ENCODE measurements at places on chromosomes 5 and 9.

- DNase-seq, result no peak
These were observed 202.4 kb downstream of the TTLL11 start for GRCh38 chr9:121890746-121891145.

GRCh38 chr9:88458716-88459465, 70.6 kb downstream of the SPIN1 start:
- no peak for DNase-seq

GRCh38 chr5:125286271-125286670, 539.8 kb upstream of the ZNF608 start:
- DNase-seq, result no peak

GRCh38 chr9:11779971-11780370, 913.2 kb upstream of the TYRP1 start:
- DNase-seq, result no peak

DNA sequence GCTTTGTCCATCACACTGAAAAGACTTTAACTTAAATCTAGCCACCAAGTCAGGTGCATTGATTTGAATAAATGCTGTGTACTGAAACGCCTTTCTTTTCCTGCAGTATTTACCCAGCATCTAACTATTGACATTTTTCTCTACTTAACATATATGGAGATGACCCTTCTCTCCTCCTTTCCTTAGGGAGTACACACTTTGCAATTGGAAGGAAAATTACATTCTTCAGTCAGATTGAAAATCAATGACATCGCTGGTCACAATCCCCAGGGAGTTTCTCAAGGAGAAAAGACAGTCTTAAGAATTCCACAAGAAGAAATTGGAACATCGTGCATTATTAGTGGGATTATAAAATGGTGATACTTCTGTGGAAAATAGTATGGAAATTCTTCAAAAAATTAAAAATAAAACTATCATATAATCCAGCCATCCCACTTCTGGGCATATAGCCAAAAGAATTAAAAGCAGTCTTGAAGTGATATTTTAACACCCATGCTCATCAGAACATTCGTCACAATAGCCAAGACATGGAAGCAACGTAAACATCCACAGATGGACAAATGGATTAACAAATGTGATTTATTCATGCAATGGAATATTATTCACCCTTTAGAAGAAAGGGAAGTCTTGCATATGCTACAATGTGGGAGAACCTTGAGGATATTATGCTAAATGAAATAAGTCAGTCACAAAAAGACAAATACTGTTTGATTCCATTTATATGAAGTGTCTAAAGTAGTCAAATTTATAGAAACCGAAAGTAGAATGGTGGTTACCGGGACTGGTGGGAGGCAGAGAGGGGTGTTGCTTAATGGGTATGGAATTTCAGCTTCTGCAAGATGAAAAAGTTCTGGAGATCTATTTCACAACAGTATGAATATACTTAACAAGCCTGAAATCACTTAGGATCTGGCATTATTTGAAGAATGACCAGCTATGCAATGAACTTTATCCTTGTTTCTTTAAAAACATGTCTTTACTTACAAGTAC, 14.3 kb upstream of the FREM1 start:
- no peak for DNase-seq

DNA sequence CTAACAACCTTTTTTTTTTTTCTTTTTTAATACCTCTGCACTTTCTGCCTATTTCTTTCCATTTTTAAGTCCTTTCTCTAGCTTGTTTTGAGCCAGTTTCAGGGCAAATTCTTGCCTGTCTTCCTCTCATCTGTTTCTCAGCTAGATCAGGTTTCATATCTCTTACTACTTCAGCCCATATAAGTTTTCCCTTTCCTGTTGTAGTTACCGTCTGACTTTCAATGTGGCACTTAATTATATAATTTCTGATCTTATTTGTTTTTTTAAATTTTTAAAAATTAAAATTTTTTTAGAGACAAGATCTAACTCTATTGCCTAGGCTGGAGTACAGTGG, 104.7 kb upstream of the ELL2 start:
- no peak for DNase-seq

GRCh38 chr9:99828417-99829176, 6.9 kb downstream of the NR4A3 start:
- no peak for DNase-seq

- DNase-seq, result no peak
These were observed 3.1 kb upstream of the VAV2 start for GRCh38 chr9:133995012-133995896.

DNA sequence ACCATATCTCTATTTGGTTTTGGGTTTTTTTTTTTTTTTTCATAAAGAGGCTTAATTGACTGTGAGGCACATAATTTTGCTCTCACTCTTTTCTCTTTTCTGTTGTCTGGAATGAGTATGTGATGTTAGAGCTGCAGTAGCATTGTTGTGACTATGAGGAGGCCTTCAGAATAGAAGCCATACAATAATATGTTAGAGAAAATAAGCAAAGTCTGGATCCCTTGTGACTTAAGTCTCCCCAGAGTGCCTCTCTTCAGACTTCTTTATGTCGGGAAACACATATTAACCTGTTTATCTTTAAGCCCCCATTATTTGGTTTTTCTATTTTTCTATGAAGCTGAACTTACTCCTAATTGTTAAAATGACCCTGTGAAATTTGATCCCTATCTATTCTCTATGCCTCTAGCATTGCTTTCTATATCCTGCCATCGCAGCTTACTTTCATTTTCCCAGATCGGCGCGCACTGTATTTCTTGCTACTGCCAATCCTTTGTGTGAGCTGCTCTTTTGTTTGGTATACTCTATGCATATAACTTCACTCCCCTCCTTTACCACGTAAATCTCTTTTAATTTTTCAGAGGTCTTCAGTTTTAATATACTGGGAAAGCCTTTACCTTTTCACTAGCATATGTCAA, 372.5 kb upstream of the KCNN2 start:
- no peak for DNase-seq

GRCh38 chr5:87722286-87722685, 309.6 kb upstream of the CCNH start:
- DNase-seq, result no peak

- no peak for DNase-seq
These were observed 28.4 kb downstream of the RUSC2 start for GRCh38 chr9:35518225-35518821.

DNA sequence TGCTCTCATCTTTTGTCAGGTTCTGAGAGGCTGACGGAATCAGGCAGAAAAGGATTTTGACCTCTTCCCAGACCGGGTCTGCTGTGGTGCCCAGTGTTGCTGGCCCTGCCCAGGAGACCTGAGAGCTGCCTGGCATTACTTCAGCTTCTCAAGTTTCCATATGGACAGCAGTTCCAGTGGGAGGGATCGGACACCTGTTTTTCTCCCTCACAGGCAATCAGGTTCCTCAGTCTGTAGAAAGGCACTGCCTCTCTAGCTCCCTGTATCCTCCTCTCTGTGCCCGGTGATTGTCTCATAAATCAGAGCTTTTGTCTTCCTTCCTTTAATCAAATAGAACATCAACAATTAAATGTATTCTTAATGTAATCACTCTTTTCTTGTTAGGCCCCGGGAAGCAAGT, 198.7 kb downstream of the SEMA6A start:
- no peak for DNase-seq

GRCh38 chr5:164355267-164355830, 849.9 kb downstream of the MAT2B start:
- DNase-seq, result no peak

- no peak for DNase-seq
These were observed 58.3 kb downstream of the PTTG1 start for GRCh38 chr5:160479926-160480325.

GRCh38 chr9:10875752-10876151, 262.9 kb upstream of the PTPRD start:
- no peak for DNase-seq

GRCh38 chr9:127346584-127346983, 50.4 kb upstream of the SLC2A8 start:
- no peak for DNase-seq

GRCh38 chr5:12125895-12126294, 221.6 kb upstream of the CTNND2 start:
- DNase-seq, result no peak

DNA sequence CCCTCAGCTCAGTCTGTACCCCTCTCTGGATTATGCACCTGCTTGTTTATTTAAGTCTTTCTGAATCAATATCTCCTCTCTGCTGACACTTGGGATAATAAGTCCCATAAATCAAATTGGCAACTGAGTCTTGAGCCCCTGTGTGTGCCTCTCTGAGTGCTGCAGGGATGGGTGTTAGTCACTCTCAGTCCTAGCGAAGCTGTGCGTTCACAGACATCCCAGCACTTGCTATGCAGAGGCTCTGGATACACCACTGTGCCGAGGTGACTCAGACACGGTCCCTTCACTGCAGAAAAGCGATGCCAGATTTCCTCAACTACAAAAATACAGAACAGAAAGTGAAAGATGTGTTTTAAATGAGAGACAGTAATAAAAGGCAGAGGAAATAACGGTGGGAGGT, 4.1 kb upstream of the KCNMB1 start:
- DNase-seq, result no peak

GRCh38 chr5:18882154-18882553, 1105.8 kb downstream of the CDH18 start:
- DNase-seq, result no peak

DNA sequence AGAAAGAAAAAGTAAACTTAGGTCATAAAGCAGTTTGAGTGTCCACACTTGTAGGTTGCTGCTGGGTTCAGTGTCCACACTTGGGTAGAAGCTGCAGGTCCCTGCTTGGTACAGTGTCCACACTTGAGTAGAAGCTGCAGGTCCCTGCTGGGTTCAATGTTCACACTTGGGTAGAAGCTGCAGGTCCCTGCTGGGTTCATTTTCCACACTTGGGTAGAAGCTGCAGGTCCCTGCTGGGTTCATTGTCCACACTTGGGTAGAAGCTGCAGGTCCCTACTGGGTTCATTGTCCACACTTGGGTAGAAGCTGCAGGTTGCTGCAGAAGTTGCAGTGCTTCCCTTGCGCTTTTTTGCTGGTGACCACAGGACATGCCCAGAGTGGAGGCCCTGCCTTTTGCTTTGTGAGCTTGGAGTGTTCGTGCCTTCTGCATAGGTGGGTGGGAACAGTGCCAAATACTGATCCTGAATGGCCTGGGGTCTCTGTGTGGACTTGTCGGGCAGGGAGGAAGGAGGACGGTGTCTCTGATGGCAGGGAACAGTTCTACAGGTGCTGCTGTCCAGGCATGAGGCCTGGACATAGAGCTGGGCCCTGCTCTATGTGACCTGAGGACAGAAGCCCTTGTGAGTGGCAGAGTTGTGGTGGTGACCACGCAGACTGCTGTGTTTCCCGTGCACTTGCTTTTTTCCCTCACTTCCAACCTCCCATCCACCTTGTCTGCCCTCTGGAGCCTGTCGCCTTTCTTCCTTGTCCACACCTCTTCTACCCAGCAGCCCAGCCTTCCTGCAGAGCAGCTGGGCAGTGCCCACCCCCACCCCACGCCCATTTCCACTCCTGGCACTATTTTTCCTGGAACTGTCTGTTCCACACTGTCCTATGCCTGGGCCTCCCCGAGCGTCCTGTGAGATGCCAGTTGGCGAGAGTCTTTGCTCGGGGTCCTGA, 120.8 kb downstream of the EHMT1 start:
- no peak for DNase-seq

GRCh38 chr9:34862043-34862442, 96.0 kb upstream of the PHF24 start:
- no peak for DNase-seq

GRCh38 chr9:111839387-111839786, 44.6 kb upstream of the SHOC1 start:
- peak; percentile 51 for DNase-seq

DNA sequence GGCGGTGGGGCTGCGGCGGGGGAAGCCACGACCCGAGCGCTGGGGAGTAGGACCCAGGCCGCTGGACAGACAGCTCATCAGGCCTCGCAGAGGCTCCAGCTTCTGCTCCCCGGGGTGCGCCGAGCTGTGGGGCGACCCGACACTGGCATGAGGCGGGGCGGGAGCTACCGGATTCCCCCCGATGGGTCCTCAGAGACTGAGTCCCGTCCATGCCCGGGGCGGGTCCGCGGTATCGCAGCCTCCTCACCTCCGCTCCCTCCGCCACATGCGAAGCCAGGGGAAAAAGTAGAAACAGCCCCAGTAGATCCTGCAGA, 2.6 kb upstream of the CCL27 start:
- no peak for DNase-seq

GRCh38 chr5:6716629-6717149, 3.5 kb downstream of the TENT4A start:
- DNase-seq, result no peak

- DNase-seq, result no peak
These were observed 5.0 kb upstream of the HSPB3 start for GRCh38 chr5:54450542-54450941.

DNA sequence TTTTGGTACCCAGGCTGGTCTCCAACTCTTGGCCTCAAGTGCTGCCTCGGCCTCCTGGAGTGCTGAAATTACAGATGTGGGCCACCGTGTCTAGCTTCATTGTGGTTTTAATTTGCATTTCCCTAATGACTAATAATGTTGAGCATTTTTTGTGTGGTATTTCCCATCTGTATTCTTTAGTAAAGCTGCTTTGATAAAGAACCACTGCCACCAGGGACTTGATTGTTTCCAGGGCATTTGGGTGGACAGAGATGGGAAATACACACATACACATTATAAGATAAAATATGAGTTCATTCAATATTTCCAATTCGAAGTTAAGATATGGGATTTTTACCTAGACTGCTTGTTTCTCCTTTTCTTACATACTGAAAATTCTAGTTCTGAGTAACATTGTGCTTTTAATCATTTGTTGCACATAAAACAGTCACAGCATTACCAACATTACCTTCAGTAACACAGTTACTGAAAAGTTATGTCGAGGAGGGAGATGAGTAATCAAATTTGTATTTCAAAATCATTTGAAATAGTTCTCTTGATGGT, 28.9 kb downstream of the HABP4 start:
- peak; percentile 34 for DNase-seq

- DNase-seq, result no peak
These were observed 315.5 kb upstream of the C9orf72 start for GRCh38 chr9:27888661-27889295.

- DNase-seq, result no peak
These were observed 71.5 kb downstream of the COX7C start for GRCh38 chr5:86689103-86689729.

GRCh38 chr9:4559261-4560182, 69.3 kb downstream of the SLC1A1 start:
- peak; percentile 62 for DNase-seq

GRCh38 chr9:17986595-17986994, 407.7 kb downstream of the SH3GL2 start:
- DNase-seq, result no peak

DNA sequence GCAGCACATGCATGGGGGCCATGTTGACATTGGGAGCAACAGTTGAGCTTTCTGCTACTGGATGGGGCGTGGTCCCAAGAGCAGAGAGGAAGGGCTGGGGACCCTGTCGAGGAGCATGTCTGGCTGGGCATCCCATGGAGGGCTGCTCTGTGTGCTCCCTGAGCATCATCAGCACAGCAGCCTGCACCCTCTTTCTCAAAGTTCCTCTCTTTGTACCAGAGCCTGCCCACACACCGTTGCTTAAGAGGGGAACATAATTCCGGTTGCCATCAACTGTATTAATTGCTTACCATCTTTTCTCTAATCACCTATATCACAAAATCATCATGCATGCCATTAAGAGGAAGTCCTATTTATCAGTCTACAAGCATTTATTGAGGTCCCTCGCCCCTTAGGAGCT, 55.2 kb upstream of the DIRAS2 start:
- no peak for DNase-seq

- DNase-seq, result no peak
These were observed 53.7 kb upstream of the ADAMTS19 start for GRCh38 chr5:129406440-129406839.
